Activated CD8-positive, alpha-beta memory T cell treated with anti-CD3 and anti-CD28 coated beads for 36 hours (primary cell): ENCODE measurements at places on chromosomes 3 and 15. TPM values are rescaled to one million over a fixed set of nuclear protein-coding genes. Genes with fewer than 3 reads are reported as not detected.

Gene CPN2
- total RNA-seq: not detected

Gene GPR62
- total RNA-seq: not detected

Gene THBS1
- 0.89 TPM for total RNA-seq

Gene USP4
- total RNA-seq: 71.5 TPM

Gene ITIH3
- total RNA-seq: not detected

Gene FBXL22
- 0.92 TPM for total RNA-seq

Gene CTXND1
- not detected for total RNA-seq

Gene POC1A
- 24.5 TPM for total RNA-seq

Gene SLC2A2
- not detected for total RNA-seq

Gene CCDC39
- total RNA-seq: not detected

Gene LXN
- total RNA-seq: 5.3 TPM

Gene SEMA6D
- total RNA-seq: not detected

Gene TMEM207
- total RNA-seq: not detected

Gene EAF2
- 10.3 TPM for total RNA-seq

Gene LRRC49
- 0.82 TPM for total RNA-seq

Gene RBMS3
- 0.86 TPM for total RNA-seq

Gene CA12
- total RNA-seq: not detected

Gene SPINK8
- total RNA-seq: not detected

Gene SLC28A2
- total RNA-seq: not detected

Gene TRIM42
- total RNA-seq: not detected

Gene TP63
- total RNA-seq: 0.53 TPM

Gene ATP8B4
- 15.9 TPM for total RNA-seq

Gene TOPBP1
- total RNA-seq: 86.3 TPM

Gene ISL2
- not detected for total RNA-seq

Gene TADA3
- total RNA-seq: 58.9 TPM

Gene SLC22A14
- 0.11 TPM for total RNA-seq

Gene UCN2
- not detected for total RNA-seq

Gene KBTBD13
- not detected for total RNA-seq

Gene WDR53
- total RNA-seq: 30.3 TPM

Gene RNU6-1
- not detected for total RNA-seq

Gene IGF2BP2
- 0.65 TPM for total RNA-seq

Gene FETUB
- not detected for total RNA-seq

Gene MUC20
- 1.0 TPM for total RNA-seq

Gene RAMAC
- total RNA-seq: 27.4 TPM

Gene NEDD4
- total RNA-seq: 14.9 TPM

Gene TRAIP
- total RNA-seq: 23.5 TPM

Gene PPP1R14D
- total RNA-seq: not detected

Gene RTP3
- not detected for total RNA-seq

Gene ZNF80
- 1.6 TPM for total RNA-seq

Gene PLEKHO2
- total RNA-seq: 13.9 TPM

Gene COLQ
- total RNA-seq: 0.63 TPM

Gene SPRED1
- total RNA-seq: 2.5 TPM

Gene SPESP1
- total RNA-seq: 0.99 TPM

Gene SAMMSON
- total RNA-seq: not detected

Gene LTK
- 0.10 TPM for total RNA-seq

Gene ERICH6
- total RNA-seq: not detected

Gene ANXA2
- 207 TPM for total RNA-seq

Gene CNTN3
- total RNA-seq: not detected

Gene GOLGA6D
- not detected for total RNA-seq

Gene PATL2
- total RNA-seq: 4.8 TPM

Gene FAM240A
- not detected for total RNA-seq

Gene ABHD6
- total RNA-seq: 8.6 TPM

Gene VILL
- total RNA-seq: 13.2 TPM

Gene LIPC
- total RNA-seq: 1.0 TPM

Gene C3orf20
- total RNA-seq: 0.08 TPM

Gene CHRM5
- total RNA-seq: not detected

Gene EPHA3
- total RNA-seq: 0.06 TPM

Gene ZNF35
- total RNA-seq: 7.9 TPM

Gene LIPH
- not detected for total RNA-seq

Gene RAB6B
- total RNA-seq: 0.57 TPM
